Gastroesophageal sphincter (tissue), 4 donors: ENCODE measurements at places on chromosomes 5 and 9. TPM values are rescaled to one million over a fixed set of nuclear protein-coding genes. Genes with fewer than 3 reads are reported as not detected.
A peak's percentile ranks its signal among the peaks of the same experiment; 100 is the strongest.

DNA sequence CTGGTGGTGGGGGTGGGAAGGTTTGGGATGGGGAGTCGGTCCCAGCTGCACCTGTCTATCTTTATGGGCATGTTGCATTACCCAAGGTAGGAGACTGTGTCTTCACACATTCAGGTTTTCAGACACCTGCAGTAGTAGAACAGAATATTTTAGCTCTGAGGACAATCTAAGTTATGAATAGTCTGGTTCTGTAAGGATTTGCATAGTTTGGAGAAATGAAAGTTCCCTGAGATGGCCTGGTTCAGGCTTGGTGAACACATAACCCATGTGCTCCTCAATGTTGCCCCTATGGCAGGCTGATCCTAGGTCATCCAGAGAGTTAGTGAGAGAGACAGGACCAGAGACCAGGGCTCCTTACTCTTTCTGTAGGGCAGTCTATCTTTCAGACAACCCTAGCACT lies 20.7 kb downstream of the TNFSF8 start:
- H3K36me3 ChIP-seq: no peaks in the 10 kb centered on the region
- no peaks in the 10 kb centered on the region for H3K4me1 ChIP-seq
- no peaks in the 10 kb centered on the region for H3K27me3 ChIP-seq
- no peak for ATAC-seq
- no peak overlapping the region for H3K4me3 ChIP-seq

- H3K27me3 ChIP-seq: no peaks in the 10 kb centered on the region
- peak; percentile 90 for ATAC-seq
- H3K36me3 ChIP-seq: no peaks in the 10 kb centered on the region
- H3K27ac ChIP-seq: no peak overlapping the region
These were observed 328.6 kb downstream of the ENC1 start for GRCh38 chr5:74311961-74312360.

GRCh38 chr5:109454731-109455505 lies 45.1 kb upstream of the PJA2 start:
- H3K27ac ChIP-seq: peak overlapping the region; percentile 79
- no peak overlapping the region for H3K4me3 ChIP-seq
- ATAC-seq: peak; percentile 61
- H3K27me3 ChIP-seq: no peaks in the 10 kb centered on the region
- H3K4me1 ChIP-seq: peaks cover 34% of the 10 kb centered on the region

- H3K27me3 ChIP-seq: no peaks in the 10 kb centered on the region
- no peak overlapping the region for H3K4me3 ChIP-seq
- ATAC-seq: no peak
- H3K4me1 ChIP-seq: no peaks in the 10 kb centered on the region
- peaks cover 8% of the 10 kb centered on the region for H3K36me3 ChIP-seq
These were observed 32.5 kb downstream of the SGCD start for GRCh38 chr5:156359476-156359875.

- H3K4me1 ChIP-seq: no peaks in the 10 kb centered on the region
- H3K36me3 ChIP-seq: no peaks in the 10 kb centered on the region
- ATAC-seq: peak; percentile 51
- H3K4me3 ChIP-seq: no peak overlapping the region
- no peaks in the 10 kb centered on the region for H3K27me3 ChIP-seq
- no peak overlapping the region for H3K27ac ChIP-seq
These were observed 27.2 kb downstream of the C9orf152 start for GRCh38 chr9:110180511-110181434.

DNA sequence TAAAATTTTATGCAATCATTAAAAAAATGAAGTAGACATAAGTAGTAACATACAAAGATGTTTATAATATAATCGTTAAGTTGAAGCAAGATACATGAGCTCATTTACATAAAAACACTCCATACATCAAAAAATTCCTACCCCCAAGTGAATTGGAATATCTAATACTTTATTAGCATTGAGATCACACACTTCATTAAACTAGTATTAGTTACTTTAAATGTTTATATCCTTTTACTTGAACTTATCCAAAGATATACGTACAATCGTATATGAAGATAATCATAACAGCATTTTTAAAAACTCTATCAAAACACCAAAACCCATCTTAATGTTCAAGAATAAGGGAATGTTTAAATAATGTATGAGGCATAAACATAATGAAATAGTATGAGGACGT lies 275.1 kb downstream of the RFX3 start:
- no peaks in the 10 kb centered on the region for H3K4me1 ChIP-seq
- H3K4me3 ChIP-seq: no peak overlapping the region

- no peaks in the 10 kb centered on the region for H3K27me3 ChIP-seq
- H3K4me3 ChIP-seq: no peak overlapping the region
- ATAC-seq: no peak
- H3K36me3 ChIP-seq: no peaks in the 10 kb centered on the region
- no peaks in the 10 kb centered on the region for H3K4me1 ChIP-seq
- no peak overlapping the region for H3K27ac ChIP-seq
These were observed 1.9 kb upstream of the RUSC2 start for GRCh38 chr9:35488021-35488420.

DNA sequence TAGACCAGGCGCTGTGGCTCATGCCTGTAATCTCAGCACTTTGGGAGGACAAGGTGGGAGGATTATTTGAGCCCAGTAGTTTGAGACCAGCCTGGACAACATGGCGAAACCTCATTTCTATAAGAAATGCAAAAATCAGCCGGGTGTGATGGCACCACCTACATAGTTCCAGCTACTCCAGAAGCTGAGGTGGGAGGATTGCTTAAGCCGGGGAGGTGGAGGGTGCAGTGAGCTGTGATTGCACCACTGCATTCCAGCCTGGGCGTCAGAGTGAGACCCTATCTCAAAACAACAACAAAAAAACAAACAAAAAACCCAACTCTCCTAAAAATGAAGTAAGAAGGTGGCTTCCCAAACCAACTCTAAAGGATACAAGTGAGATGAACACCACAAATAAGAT lies 23.0 kb downstream of the IARS1 start:
- peaks cover 100% of the 10 kb centered on the region for H3K36me3 ChIP-seq
- H3K4me1 ChIP-seq: no peaks in the 10 kb centered on the region
- H3K4me3 ChIP-seq: no peak overlapping the region
- H3K27ac ChIP-seq: no peak overlapping the region

- H3K4me3 ChIP-seq: peak within 1 kb of the TSS; percentile 49
- H3K27ac ChIP-seq: peak within 1 kb of the TSS; percentile 97
- ATAC-seq: peak; percentile 82
- no peaks in the 10 kb centered on the region for H3K36me3 ChIP-seq
- peaks cover 8% of the 10 kb centered on the region for H3K4me1 ChIP-seq
These were observed at the start of gene RANBP3L for GRCh38 chr5:36301858-36302603. TSS of gene RANBP3L (minus strand) at chr5:36301902. CDS start at chr5:36301416, 486 bp downstream.

- H3K27ac ChIP-seq: peak overlapping the region; percentile 84
- peaks cover 34% of the 10 kb centered on the region for H3K4me1 ChIP-seq
- no peaks in the 10 kb centered on the region for H3K27me3 ChIP-seq
- ATAC-seq: no peak
These were observed 62.0 kb upstream of the MEF2C start for GRCh38 chr5:88944751-88945531.

- H3K36me3 ChIP-seq: no peaks in the 10 kb centered on the region
- no peak overlapping the region for H3K4me3 ChIP-seq
- H3K27ac ChIP-seq: no peak overlapping the region
- ATAC-seq: no peak
- H3K27me3 ChIP-seq: no peaks in the 10 kb centered on the region
These were observed 661.8 kb downstream of the SEMA5A start for GRCh38 chr5:8884029-8884428.

GRCh38 chr5:140143521-140144258 lies 18.0 kb downstream of the IGIP start:
- ATAC-seq: no peak
- no peaks in the 10 kb centered on the region for H3K36me3 ChIP-seq
- H3K27me3 ChIP-seq: no peaks in the 10 kb centered on the region
- no peaks in the 10 kb centered on the region for H3K4me1 ChIP-seq
- H3K27ac ChIP-seq: no peak overlapping the region
- no peak overlapping the region for H3K4me3 ChIP-seq

- no peak overlapping the region for H3K27ac ChIP-seq
- no peaks in the 10 kb centered on the region for H3K4me1 ChIP-seq
- peaks cover 68% of the 10 kb centered on the region for H3K36me3 ChIP-seq
- H3K4me3 ChIP-seq: no peak overlapping the region
- no peak for ATAC-seq
- no peaks in the 10 kb centered on the region for H3K27me3 ChIP-seq
These were observed 4.8 kb upstream of the CEL start for GRCh38 chr9:133057006-133057405.

DNA sequence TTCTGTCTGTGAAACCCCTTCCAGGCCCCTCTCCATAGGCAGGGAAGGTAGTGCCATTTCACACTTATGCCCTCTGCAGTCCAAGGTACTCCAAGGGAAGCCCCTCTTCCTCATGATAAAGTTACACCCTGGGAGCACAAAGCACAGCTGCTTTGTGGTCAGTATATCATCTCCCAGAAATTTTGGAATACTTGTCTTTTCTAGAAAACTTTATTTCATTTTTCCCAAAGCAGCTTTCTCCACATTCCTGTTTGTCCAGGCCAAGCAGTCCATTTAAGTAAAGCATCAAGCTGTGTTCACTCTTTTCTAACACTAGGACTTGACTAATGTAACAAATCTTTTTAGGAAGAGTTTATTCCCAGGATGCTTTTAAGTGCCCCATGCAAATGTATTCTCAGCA lies 371.8 kb upstream of the RGMB start:
- no peak for ATAC-seq
- H3K27ac ChIP-seq: no peak overlapping the region
- no peak overlapping the region for H3K4me3 ChIP-seq
- no peaks in the 10 kb centered on the region for H3K27me3 ChIP-seq

DNA sequence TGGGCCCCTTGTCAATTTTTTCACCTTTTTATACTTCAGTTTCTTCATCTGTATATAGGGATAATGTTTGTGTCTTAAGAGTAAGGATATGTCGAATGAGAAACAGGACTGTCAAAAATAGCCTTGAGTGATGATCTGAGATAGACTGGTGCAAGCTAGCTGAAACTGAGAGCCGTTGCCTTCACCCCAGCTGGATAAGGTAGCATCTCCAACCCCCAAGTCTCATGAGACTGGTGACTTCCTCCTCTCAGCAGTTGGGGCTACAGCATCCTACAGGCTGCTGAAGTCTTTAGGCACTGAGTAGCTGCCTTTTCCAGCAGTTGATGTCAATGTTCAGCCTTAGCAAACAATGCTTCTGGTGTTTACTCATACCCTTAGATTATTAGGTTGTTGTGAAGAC lies 330.2 kb downstream of the OSTF1 start:
- no peak for ATAC-seq
- H3K4me1 ChIP-seq: no peaks in the 10 kb centered on the region
- no peak overlapping the region for H3K27ac ChIP-seq
- H3K27me3 ChIP-seq: no peaks in the 10 kb centered on the region

DNA sequence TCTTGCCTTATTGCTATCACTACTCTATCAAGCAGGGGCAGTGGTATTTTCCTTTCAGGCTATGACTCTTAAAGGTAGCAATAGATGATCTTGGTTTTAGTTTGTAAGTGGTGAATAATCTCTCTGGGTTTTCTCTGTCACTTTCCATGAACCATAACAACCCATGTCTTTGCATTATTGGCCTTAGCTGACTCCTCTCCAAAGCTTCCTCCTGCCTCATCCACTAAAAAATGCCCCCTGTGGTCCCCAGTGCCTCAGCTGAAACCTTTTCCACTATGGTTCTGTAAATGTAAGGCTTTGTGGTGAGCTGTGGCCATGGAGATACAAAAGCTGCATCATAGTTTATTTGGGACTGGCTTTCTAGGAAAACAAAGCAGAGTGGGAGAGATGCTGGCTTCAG lies 128.8 kb downstream of the GPBP1 start:
- H3K36me3 ChIP-seq: no peaks in the 10 kb centered on the region
- no peak for ATAC-seq
- H3K27me3 ChIP-seq: no peaks in the 10 kb centered on the region
- H3K4me1 ChIP-seq: peaks cover 14% of the 10 kb centered on the region

DNA sequence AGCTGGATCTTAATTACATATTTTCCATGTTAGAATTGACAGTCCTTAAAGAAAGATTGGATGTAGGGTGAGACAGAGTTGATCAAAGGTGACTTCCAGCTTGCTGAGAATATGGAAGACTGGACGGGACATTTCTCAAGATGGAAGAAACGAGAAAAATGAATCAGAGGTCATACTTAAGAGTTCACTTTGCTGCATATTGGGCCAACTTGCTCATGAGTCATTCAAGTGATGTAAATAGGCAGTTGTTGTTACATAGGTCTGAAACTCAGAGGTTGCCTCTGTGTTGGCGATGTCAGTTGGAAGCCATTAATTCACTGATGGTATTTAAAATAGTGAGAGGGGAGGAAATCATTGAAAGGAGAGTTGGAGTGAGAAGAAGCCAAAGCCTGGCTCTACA lies 132.8 kb downstream of the CD180 start:
- H3K4me1 ChIP-seq: peaks cover 11% of the 10 kb centered on the region
- H3K27me3 ChIP-seq: no peaks in the 10 kb centered on the region
- H3K4me3 ChIP-seq: no peak overlapping the region
- no peak for ATAC-seq
- H3K27ac ChIP-seq: no peak overlapping the region
- no peaks in the 10 kb centered on the region for H3K36me3 ChIP-seq

- H3K4me3 ChIP-seq: no peak overlapping the region
- H3K4me1 ChIP-seq: no peaks in the 10 kb centered on the region
- no peaks in the 10 kb centered on the region for H3K36me3 ChIP-seq
- no peak overlapping the region for H3K27ac ChIP-seq
- no peaks in the 10 kb centered on the region for H3K27me3 ChIP-seq
These were observed 189.9 kb downstream of the ADCY2 start for GRCh38 chr5:7585807-7586206.

DNA sequence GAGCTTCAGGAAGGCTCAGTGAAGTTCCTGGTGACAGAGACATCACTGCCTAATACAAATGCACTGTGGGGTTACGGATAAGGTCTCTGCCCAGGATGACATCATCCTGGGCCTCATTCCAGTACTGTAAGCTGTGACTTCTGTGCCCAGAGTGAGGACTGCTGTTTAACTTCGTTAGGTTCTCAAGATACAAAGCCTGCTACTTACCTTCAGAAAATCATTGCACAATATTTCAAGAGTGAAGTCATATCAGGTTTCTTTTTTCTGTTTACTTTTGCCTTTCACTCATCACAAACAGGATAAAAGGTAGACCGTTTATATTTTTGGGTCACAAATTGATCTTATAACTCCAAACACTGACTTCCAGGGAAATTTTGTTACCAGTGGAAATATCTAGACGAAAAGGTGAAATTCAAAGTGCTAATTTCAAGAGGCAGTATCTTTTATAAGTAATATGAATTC lies 241.2 kb downstream of the PIK3R1 start:
- no peak overlapping the region for H3K27ac ChIP-seq
- ATAC-seq: peak; percentile 43
- H3K27me3 ChIP-seq: no peaks in the 10 kb centered on the region
- H3K4me1 ChIP-seq: no peaks in the 10 kb centered on the region

DNA sequence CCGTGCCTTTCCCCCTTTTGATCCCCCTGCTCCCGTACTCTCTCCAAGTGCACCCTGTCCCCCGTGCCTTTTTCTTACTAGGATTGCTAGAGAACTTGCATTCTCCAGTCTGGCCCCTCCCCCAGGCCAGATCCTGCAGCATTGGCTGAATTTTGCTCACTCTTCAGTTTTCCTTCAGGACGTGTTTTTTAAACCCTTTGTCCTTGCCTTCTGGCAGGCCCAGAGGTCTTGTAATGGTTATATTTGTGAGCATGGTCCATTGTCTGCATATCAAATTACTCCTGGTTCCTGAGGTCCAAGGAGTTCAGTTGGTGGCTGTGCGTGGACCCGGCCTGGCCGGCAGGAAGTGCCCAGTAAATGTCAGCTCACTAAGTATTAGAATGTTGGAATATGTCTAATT lies 606 bp downstream of the TBC1D13 start:
- H3K27ac ChIP-seq: peak overlapping the region; percentile 89
- H3K27me3 ChIP-seq: no peaks in the 10 kb centered on the region
- H3K4me1 ChIP-seq: peaks cover 9% of the 10 kb centered on the region
- H3K4me3 ChIP-seq: peak overlapping the region; percentile 87
- no peaks in the 10 kb centered on the region for H3K36me3 ChIP-seq

The PCDHGA12 gene
- total RNA-seq: 9.8 TPM

The PCDHB3 gene
- total RNA-seq: 0.78 TPM

The SLC25A2 gene
- total RNA-seq: not detected

The FSD1L gene
- 10.0 TPM for total RNA-seq

The OR1Q1 gene
- total RNA-seq: not detected

The PAEP gene
- not detected for total RNA-seq

The NNT gene
- total RNA-seq: 81.4 TPM

The IRGM gene
- total RNA-seq: not detected
